ENCODE measurements at places on chromosomes 16 and 17.

DNA sequence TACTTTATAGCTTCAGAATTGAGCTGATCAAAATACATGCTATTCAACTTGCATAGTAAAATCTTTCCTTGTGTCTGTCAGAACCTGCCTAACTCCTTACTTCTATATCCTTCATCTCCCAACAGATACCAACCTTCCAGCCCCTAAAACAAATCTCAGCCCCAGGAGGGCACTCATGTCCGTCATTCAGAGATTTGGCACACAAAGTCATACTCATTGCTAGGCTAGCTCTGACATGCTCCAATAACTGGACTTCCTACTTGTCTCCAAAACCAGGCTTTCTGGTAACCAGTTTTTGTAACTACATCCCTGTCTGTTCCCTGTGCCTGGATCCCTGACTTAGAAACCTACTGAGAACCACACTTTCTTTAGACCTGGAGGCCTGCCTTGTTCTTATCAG, 37.5 kb upstream of the DHX40 start:
- no peak for DNase-seq

DNA sequence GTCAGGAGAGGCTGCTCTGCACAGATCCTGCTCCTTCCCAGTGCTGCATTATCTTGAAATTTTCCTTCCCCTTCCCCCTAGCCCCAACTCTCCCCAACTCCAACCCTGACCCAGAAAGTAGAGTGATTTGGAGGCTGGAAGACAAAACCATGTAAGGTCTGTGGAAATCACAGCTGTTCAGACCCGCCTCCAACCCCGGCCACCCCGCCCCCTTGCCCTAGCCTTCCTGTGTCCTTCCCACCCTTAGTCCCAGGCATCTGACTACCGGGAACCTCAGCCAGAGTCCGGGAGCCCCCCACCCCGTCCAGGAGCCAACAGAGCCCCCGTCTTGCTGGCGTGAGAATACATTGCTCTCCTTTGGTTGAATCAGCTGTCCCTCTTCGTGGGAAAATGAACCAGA, at the start of gene AOC3:
Gene AOC3, plus strand, starts transcription at position 246 of the 400 bp plus-strand sequence. Its CDS starts 145 bp downstream, at position 391.
- DNase-seq = no peak

- no peak for DNase-seq
Observed at GRCh38 chr16:5001986-5002385, 31.7 kb downstream of the NAGPA start.

DNA sequence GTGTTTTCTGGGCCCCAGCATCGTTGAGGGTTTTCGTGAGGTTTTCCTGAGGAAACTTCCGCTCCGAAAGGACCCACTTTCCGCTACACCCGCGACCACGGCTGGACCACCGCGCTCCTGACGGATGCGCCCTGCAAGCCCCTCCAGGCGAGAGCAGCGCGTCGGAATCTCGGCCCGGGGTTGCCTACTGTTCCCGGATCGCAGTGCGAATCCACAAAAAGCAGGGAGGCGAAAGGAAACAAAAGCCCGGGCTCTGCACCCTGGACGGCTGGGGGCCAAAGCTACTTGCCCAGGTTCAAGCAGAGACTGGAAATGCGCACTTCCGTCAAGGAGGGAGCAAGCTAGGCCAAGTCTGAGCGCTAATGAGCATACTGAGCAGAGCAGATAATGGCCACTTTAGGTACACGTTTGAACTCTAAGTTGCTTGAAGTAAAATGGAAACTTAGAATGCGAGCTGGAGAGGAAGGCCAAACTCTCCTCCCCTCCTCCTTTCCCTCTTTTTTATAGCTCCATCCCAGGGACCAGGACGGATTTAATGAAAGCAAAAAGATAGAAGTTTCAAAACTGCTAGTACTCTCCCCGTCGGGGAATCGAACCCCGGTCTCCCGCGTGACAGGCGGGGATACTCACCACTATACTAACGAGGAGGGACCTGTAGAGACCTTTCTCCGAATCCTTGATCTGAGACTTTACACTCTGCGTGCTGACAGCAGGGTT, 11.4 kb upstream of the AURKB start:
- DNase-seq = peak; percentile 91

- DNase-seq = peak; percentile 62
Observed at GRCh38 chr17:48814504-48814903, 2.5 kb downstream of the TTLL6 start.

DNA sequence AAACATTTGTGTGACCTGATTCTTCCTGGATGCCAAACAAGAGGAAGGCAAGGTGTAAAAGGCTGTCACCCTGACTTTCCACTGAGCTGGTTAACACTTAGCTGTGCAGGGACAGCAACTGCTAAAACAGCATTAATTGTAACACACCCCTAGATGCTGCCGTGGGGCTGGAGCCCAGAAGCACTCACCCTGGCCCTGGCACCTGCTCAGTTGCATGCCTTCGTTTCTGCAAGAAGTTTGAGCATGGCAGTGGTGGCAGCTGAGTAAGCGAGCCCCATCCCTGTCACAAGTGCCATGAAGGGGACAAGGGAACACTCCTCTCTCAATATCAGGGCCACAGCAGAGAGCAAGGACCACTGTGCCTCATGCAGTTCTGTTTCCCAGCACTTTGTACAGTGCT, 330.2 kb downstream of the TMEM114 start:
- DNase-seq = no peak

- no peak for DNase-seq
Observed at GRCh38 chr16:22190081-22190775, 15.8 kb upstream of the EEF2K start.

DNA sequence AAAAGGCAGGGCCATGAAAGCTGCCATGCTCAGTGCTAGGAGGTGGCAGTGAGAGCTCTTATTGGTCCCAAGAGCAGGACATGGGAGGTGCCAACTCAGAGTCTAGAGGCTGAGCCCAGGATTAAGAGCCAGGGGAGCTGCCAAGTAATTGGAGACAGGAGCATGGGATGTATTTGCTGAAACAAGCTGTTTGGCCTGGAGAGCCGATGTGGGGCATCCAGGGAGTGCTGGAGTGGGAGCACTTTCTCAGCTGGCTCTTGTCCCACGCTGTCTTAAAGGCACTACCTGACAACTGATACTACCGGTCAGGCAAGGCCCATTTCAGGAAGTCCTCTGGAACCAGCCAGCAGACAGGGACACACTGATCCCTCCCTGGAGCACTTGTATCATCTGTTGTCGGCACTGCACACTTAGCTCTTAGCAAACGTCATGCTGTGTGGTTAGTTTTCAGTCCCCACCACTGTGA, 19.3 kb downstream of the ANKFN1 start:
- no peak for DNase-seq

DNA sequence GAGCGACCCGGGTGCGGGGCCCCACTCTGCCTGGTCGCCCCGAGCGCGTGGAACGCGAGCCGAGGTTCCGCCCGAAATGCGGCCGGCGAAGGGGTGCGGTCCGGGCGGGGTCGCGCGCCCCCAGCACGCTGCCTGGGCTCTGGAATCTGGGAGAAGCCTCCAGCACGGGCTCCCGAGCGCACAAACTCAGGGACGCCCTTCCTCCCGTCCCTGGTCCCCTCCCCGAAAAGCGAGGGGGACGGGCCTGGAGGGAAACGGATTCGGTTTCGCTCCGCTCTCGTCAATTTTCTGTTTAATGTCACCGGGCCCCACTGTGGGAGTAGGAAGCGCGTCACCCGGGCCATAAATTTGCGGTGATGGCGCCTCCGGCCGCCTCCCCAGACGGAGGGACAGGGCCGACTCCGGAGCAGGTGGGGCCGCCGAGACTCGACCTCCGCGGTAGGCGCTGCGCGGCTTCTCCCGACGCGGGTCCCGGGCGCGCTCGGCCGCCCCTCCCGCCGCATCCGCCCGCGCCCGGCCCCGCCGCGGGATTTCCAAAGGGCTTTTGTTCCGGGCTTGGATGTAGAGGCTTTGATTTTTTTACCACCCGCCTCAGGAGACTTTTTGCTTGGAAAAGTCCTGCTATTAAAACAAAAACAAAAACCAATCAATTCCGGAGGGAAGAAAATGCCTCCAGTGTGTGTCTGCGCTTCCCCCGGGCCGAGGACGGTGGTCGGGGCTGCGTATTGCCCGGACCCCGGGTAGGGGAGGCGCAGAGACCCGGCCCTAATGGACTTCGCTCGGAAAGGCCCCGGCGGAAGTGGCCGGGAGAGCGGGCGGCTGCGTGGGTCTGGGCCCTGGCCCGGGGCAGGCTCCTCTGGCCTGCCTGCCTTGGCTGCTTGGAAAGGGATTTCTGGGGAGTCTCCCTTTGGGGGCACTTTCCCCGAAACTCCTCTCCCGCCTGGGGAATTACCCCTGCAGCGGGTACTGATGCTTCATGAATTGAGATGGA, 7.9 kb upstream of the BAHCC1 start:
- DNase-seq = peak; percentile 90

- no peak for DNase-seq
Observed at GRCh38 chr16:79286646-79287423, 313.7 kb downstream of the MAF start.

- peak; percentile 88 for DNase-seq
Observed at GRCh38 chr16:56910654-56911539, 21.0 kb upstream of the HERPUD1 start.

GRCh38 chr16:78562111-78562510, 462.7 kb downstream of the WWOX start:
- DNase-seq = no peak

GRCh38 chr17:60628252-60628889, 28.4 kb downstream of the PPM1D start:
- DNase-seq = no peak

DNA sequence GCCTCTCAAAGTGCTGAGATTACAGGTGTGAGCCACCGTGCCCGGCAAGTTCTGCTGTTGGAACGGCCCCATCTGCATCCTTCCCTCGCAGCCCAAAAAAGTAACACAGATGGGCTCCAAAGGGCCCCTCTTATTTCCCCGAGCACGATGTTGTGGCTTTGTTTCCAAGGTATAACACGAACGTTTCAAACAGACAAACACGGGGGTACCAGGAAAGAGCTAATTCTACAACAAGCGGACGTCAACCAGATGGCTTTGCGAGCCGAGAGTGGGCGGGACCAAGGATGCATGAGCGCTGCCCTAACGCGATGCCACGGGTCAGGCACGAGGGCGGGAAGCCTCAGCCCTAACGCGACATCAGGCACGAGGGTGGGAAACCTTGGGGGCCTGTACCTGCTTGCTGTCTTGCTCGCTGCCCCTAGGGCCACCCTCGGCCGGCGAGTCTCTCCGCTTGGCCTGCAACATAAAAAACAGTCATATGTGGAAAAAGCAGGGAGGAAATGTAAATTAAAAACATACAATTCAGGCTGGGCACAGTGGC, 24.2 kb downstream of the UNKL start:
- DNase-seq = no peak

DNA sequence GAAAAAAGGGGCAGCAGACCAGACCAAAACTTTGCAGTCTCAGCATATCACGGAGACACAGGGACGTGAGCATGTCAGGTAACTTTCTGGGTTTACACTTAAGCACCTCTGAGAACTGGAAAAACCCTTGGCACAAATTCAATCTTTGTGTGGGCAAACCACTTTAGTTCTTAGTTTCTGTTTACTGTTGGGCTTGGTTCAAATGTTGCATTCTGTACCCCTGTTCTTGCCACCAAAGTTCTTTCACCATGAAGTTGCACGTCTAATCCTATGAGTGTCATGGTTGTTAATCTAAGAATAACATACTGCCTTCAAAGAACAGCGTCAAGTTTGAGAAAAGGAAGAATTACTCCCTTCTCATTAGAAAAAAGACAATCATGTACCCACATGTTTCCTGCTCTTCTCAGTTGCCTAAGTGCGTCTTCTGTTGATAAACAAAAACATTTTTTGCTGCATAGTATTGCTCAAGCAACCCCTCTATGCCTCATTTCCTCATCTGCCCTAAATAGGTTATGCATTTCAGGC, 11.6 kb downstream of the KRT33A start:
- DNase-seq = peak; percentile 81

DNA sequence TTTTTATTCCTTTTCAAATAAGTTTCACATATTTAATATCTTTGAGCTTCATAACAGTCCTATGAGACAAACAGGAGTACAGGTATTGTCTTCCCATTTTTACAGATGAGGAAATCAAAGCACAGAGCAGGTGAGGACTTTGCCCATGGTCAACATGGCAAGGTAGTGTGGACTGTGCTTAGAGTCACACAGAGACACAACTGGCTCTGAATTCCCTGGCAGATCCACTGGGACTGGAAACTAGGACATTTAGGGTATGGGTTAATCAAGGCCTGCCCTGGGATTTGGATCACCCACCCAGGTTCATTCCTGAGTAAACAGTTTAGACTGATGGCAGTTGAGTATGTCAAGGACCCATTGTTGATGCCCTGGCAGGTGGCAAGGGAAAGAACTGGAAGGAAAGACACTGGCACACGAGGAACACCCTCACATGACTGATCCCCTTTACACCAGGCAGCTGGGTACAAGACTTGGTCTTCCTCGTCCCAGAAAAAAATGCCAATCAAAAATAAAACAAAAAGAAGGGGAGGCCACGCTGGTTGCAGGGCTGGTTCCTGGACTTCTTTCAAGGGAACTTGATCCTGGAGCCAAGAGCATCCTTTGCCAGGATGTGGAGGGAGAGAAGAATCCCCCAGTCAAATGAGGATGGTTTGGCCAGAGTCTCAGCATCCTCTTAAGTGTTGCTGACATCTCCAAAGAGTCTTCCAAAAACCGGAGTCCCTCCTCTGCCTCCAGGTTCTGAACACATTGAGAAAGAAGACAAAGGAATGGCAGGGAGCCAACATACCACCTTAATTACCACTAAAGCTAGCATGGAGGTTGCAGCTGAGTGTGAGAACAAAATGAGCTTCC, 34.9 kb downstream of the CHD9 start:
- peak; percentile 45 for DNase-seq

DNA sequence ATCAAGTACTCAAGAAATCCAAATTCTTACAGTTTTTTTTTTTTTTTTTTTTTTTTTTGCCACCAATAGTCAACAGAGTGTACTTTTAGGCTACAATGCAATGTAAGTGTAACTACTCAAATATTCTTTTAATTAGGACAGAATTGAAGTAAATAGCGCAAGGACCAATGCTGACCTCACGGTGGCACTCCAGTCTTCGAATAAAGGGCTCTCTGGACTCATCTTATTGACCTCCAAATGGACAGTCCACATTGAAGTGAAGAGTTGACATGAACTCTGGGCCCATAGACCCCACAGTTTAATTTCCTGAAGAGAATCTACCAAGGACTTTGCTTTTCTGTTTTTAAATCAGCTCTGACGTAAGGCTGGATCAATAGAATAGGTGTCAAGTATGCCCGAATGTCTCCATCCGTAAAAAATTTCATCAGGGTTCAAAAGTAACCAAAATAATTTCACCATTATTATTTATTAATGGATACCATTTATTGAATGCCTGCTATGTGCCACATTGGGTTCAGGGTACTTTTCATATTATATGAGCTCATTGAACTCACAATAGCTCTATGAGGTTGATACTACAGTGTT, 7.3 kb upstream of the DDX52 start:
- DNase-seq = peak; percentile 48

- DNase-seq = no peak
Observed at GRCh38 chr17:67290711-67291291, 45.8 kb upstream of the HELZ start.

DNA sequence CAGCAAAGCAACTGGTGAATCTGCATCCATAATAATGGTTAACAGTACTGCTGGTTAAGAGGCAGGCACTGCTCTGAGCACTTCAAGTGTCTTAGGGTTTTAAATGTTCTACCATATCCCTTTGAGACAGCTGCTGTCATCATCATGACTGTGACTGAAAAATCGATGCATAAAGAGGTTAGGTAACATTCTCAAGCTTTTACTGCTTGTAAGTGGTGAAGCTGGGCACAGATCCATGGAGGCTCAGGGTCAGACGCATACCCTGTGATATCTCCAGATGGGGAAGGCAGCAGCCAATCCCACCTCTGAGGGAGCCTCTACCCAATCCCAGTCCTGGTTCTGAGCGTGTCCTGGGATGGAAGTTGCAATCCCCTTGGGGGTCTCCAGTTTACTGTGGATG, 57.6 kb upstream of the SOX9 start:
- no peak for DNase-seq

GRCh38 chr16:28937222-28937876, 5.6 kb downstream of the CD19 start:
- DNase-seq = no peak

- no peak for DNase-seq
Observed at GRCh38 chr16:81712681-81713080, 66.4 kb upstream of the PLCG2 start.

Measured in fibroblast of villous mesenchyme (primary cell).